ENCODE measurements at places on chromosomes 6 and 20. TPM values are rescaled to one million over a fixed set of nuclear protein-coding genes. Genes with fewer than 3 reads are reported as not detected.

DNA sequence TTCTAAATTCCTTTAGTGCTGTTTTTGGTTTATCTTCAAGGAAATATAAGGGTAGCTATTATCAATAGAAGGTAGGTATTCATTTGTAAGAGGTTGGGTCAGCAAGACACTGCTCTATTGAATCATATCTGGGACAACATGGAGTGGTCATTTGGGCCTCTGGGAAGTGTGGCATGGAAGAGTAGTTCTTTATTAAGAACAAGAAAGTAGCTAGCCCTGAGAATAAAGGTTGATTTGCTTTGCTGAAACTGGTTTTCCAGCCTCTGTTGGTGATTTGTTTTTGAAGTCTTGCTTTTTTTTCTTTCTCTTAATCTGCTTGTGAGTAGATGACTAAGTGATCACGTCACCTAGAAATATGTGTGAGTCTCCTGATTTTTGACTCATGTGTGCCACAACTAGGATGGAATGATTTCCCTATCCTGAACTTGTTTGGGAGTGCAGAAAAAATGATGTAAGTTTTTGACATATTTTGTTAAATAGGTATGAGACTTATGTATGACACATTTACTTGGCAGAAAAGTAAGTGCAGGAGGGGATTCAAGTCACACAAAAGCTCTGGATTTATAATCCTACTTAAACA is 381.8 kb downstream of the CENPW start:
- no peak overlapping the region for H3K27ac ChIP-seq
- no peak overlapping the region for H3K4me3 ChIP-seq
- H3K27me3 ChIP-seq = no peaks in the 10 kb centered on the region
- no peaks in the 10 kb centered on the region for H3K4me1 ChIP-seq
- no peaks in the 10 kb centered on the region for H3K36me3 ChIP-seq
- no peak for DNase-seq

- H3K27me3 ChIP-seq = no peaks in the 10 kb centered on the region
- H3K27ac ChIP-seq = no peak overlapping the region
- peaks cover 96% of the 10 kb centered on the region for H3K36me3 ChIP-seq
- H3K4me3 ChIP-seq = no peak overlapping the region
- no peaks in the 10 kb centered on the region for H3K4me1 ChIP-seq
Measured at GRCh38 chr6:89690944-89691324, 52.4 kb upstream of the LYRM2 start.

DNA sequence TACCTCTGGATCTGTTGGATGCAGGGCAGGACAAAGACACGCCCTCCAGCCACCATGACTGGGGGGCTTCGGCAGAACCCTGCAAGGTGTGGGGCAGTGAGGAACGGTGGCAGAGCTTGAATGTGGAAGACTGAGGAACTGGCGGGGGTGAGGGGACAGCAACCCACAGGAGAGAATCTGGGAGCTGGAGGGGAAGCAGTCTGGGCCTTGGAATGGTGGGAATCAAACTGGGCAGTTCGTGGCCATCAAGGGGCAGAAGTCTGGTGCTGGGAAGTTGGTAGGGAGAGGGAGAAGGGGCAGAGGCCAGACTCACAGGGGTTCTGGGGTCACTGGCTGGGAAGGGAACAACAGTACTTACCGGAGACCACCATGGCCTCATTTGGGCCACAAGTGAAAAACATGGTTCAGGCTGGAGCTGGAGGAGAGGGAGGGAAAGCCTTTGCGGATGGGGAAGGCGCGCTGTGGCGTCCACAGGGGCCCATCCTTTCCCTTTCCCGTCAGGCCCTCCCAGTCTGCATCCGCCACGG is 635 bp downstream of the FLOT1 start:
- H3K36me3 ChIP-seq = peaks cover 35% of the 10 kb centered on the region
- H3K27me3 ChIP-seq = no peaks in the 10 kb centered on the region
- peak overlapping the region; percentile 96 for H3K27ac ChIP-seq
- no peak for DNase-seq
- peaks cover 61% of the 10 kb centered on the region for H3K4me1 ChIP-seq

- H3K36me3 ChIP-seq = no peaks in the 10 kb centered on the region
- DNase-seq = no peak
- H3K27ac ChIP-seq = no peak overlapping the region
- no peaks in the 10 kb centered on the region for H3K27me3 ChIP-seq
Measured at GRCh38 chr6:160987265-160987664, 4.3 kb upstream of the MAP3K4 start.

DNA sequence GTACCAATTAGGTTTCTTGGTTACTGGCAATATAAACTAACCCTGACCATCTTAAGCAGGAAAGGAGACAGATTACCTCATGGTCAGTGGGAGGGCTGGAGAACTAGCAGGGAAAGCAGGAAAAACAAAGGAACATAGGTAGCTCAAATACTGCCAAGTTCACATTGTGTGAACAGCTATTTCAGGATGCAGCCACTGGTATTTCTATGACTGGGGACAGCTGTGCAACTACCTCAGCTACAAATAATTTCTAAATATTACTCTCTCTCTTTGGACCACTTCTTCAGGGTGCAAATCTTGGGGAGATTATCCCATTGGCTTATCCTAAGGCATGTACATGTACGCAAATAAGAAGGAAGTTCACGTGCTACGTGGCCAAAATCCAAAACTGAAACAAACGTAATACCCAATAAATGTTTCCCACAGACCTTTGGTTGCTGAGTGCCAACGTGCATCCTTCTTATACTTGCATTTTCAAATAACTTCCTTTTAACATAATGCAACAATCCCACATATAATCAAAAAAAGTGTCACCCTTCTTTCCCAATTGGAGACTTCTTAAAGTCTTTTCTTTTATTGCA is 180.9 kb downstream of the PHF3 start:
- H3K4me3 ChIP-seq = no peak overlapping the region
- H3K27ac ChIP-seq = no peak overlapping the region
- H3K36me3 ChIP-seq = no peaks in the 10 kb centered on the region
- H3K27me3 ChIP-seq = no peaks in the 10 kb centered on the region
- no peak for DNase-seq
- H3K4me1 ChIP-seq = no peaks in the 10 kb centered on the region

- DNase-seq = no peak
- H3K4me1 ChIP-seq = peaks cover 9% of the 10 kb centered on the region
- no peaks in the 10 kb centered on the region for H3K36me3 ChIP-seq
- no peak overlapping the region for H3K4me3 ChIP-seq
- peaks cover 33% of the 10 kb centered on the region for H3K27me3 ChIP-seq
Measured at GRCh38 chr20:49323622-49324238, 45.9 kb upstream of the ZNFX1 start.

GRCh38 chr6:5590187-5590586 is 328.9 kb downstream of the FARS2 start:
- H3K4me1 ChIP-seq = no peaks in the 10 kb centered on the region
- DNase-seq = no peak
- no peaks in the 10 kb centered on the region for H3K27me3 ChIP-seq
- no peak overlapping the region for H3K27ac ChIP-seq
- H3K36me3 ChIP-seq = no peaks in the 10 kb centered on the region
- no peak overlapping the region for H3K4me3 ChIP-seq

DNA sequence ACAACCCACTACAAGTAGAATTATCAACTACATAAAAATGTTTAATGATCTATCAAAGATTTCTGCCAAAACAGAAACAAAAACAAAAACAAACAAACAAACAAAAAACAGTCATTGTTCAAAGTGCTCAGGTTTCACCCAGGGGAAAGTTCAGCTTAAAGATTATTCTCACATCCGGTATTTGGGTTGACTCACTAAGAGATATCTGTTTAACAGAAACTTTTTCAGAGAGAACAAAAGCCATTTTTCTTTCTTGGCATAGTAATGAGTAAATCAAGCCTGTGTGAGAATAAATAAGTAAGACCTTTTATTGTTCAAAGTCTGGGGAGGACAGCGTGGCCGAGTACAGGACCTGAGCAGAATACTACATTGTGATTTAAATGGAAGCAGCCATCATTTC is 143.6 kb downstream of the RCAN2 start:
- no peaks in the 10 kb centered on the region for H3K27me3 ChIP-seq
- H3K36me3 ChIP-seq = no peaks in the 10 kb centered on the region
- no peaks in the 10 kb centered on the region for H3K4me1 ChIP-seq
- no peak for DNase-seq
- H3K27ac ChIP-seq = no peak overlapping the region
- no peak overlapping the region for H3K4me3 ChIP-seq

DNA sequence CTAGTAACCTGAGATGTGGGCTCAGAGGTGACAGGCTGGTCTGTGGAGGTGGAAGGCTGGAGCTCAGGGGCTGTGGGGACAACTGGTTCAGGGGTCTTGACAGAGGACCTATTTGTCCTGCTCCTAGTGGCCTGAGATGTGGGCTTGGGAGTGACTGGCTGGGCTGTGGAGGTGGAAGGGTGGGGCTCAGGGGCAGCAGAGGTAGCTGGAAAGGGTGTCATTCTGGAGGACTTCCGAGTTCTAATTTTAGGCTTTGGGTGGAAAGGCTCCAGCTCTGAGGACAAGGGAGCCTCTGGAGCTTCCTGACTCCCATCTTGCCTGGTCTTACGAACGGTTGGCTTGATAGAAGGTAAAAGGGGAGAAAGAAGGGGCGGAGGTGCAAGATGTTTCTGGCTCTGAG is 11.5 kb downstream of the MDC1 start:
- DNase-seq = no peak
- H3K36me3 ChIP-seq = peaks cover 69% of the 10 kb centered on the region
- no peaks in the 10 kb centered on the region for H3K27me3 ChIP-seq
- no peaks in the 10 kb centered on the region for H3K4me1 ChIP-seq
- H3K4me3 ChIP-seq = no peak overlapping the region

- H3K4me3 ChIP-seq = no peak overlapping the region
- no peak overlapping the region for H3K27ac ChIP-seq
- no peak for DNase-seq
- no peaks in the 10 kb centered on the region for H3K27me3 ChIP-seq
- peaks cover 4% of the 10 kb centered on the region for H3K4me1 ChIP-seq
- no peaks in the 10 kb centered on the region for H3K36me3 ChIP-seq
Measured at GRCh38 chr20:13841206-13841605, 56.4 kb downstream of the NDUFAF5 start.

GRCh38 chr6:139448051-139448649 is 73.7 kb upstream of the CITED2 start:
- peaks cover 3% of the 10 kb centered on the region for H3K4me1 ChIP-seq
- DNase-seq = no peak
- no peaks in the 10 kb centered on the region for H3K36me3 ChIP-seq
- no peaks in the 10 kb centered on the region for H3K27me3 ChIP-seq

Gene NECAB3
- 24.2 TPM for total RNA-seq

Gene PKIG
- 40.8 TPM for total RNA-seq

Gene KCNK17
- total RNA-seq = not detected

GRCh38 chr6:168888786-168889345 is 364.8 kb downstream of the THBS2 start:
- H3K27ac ChIP-seq = no peak overlapping the region
- peaks cover 3% of the 10 kb centered on the region for H3K27me3 ChIP-seq
- no peak overlapping the region for H3K4me3 ChIP-seq
- H3K36me3 ChIP-seq = no peaks in the 10 kb centered on the region
- DNase-seq = no peak

GRCh38 chr20:45329497-45330319 is 18.5 kb downstream of the SDC4 start:
- no peak overlapping the region for H3K27ac ChIP-seq
- no peaks in the 10 kb centered on the region for H3K4me1 ChIP-seq
- no peak for DNase-seq
- H3K4me3 ChIP-seq = no peak overlapping the region
- H3K36me3 ChIP-seq = peaks cover 84% of the 10 kb centered on the region

Gene PNLDC1
- total RNA-seq = 1.1 TPM

DNA sequence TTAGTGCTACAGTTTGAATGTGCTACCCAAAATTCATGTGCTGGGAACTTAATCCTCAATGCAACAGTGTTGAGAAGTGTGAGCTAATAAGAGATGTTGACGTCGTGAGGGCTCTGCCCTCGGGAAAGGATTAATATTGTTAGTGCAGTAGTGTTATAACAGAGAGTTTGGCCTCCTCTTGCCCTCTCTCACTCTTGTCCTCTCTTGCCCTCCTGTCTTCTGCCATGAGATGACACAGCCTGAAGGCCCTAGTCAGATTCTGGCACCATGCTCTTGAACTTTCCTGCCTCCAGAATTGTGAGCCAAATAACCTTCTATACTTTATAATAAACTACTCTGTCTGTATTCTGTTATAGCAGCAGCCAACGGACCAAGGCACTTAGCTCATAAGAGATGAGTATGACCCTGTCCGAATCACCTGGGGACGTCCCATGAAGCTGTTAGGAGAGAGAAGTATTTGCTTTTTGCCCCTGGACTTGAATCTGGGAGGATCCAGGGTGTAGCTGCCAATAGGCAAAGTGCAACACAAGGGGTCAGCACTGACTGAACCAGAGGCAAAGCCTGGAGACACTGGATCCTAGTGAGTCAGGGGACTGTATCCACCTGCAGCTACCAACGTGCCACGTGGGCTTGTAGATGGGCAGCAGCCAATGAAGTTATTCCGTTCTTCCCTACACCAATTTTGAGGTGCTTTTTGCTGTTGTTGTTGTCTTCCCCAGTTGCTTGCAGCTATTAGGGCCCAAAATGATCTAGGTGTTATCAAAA is 233.7 kb downstream of the THBS2 start:
- H3K27ac ChIP-seq = no peak overlapping the region
- no peaks in the 10 kb centered on the region for H3K4me1 ChIP-seq
- H3K27me3 ChIP-seq = no peaks in the 10 kb centered on the region
- H3K36me3 ChIP-seq = no peaks in the 10 kb centered on the region

DNA sequence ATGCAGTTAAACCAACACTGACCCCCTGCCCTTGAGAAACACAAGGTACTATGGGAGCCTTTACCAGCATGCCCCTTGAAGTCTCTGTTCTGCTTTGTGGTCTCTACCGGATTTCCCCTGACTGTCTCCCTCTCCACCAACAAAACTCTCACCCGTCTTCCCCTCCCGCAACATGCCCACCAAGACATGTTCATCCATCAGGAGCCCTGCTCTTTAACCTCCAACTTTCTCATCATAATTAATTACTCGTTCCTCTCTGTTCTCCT is 1.1 kb downstream of the ZNF165 start:
- no peak overlapping the region for H3K27ac ChIP-seq
- no peaks in the 10 kb centered on the region for H3K27me3 ChIP-seq
- peaks cover 6% of the 10 kb centered on the region for H3K36me3 ChIP-seq
- H3K4me3 ChIP-seq = peak overlapping the region; percentile 88
- H3K4me1 ChIP-seq = peaks cover 7% of the 10 kb centered on the region

DNA sequence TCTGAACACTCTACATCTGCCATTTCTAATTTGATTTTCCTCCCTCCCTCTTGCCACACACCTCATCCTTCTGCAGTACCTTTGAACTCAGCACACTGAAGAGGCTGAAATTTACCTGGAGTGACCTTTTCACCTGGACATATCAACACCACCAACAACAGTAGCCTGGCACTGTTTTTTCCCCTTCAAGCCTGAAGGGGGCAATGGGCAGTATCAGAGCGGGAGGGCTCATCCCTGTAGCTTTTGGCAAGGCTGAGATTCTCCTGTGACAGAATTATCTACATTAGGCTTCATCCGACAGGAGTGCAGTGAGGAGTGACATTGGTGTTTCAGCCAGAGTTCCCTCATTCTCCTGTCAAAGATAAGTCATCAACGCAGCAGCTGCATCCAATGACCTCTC is 312.8 kb upstream of the SPTLC3 start:
- no peak overlapping the region for H3K27ac ChIP-seq
- no peak overlapping the region for H3K4me3 ChIP-seq
- no peaks in the 10 kb centered on the region for H3K36me3 ChIP-seq
- DNase-seq = no peak
- H3K4me1 ChIP-seq = no peaks in the 10 kb centered on the region
- H3K27me3 ChIP-seq = no peaks in the 10 kb centered on the region

Data from suprapubic skin (tissue), 4 donors.